ENCODE measurements at places on chromosomes 3 and 15. TPM values are rescaled to one million over a fixed set of nuclear protein-coding genes. Genes with fewer than 3 reads are reported as not detected.

Gene SHC4
- total RNA-seq, result 0.50 TPM

Gene TMCO5A
- not detected for total RNA-seq

DNA sequence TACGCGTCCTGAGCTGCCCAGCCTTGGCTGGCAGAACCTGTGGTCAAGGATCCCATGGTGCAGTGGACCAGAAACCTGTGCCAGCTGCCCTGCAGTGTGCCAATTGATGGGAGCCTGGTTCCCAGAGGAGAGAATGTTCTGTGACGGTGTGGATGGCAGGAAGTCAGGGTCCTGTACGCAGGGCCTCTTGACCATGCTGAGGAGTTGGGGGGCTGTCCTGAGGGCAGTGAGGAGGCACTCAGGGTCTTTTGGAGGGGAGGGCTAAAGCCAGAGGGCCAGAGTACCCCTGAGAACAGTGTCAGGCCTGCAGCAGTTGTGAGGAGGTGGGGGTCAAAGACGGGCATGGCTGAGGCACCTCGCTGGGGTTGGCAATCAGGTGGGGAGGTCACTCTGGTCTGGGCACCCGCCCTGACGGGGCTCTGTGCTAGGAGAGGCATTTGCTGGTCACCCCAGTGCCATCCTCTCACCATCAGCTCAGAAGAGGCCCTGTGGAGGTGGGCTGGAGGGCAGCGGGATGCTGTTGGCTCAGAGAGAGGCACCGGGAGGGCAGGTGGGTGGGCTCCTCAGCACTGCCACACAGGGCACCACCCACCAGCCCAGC lies 61.0 kb downstream of the SCN5A start:
- DNase-seq, result no peak

Gene FOXB1
- total RNA-seq, result not detected

DNA sequence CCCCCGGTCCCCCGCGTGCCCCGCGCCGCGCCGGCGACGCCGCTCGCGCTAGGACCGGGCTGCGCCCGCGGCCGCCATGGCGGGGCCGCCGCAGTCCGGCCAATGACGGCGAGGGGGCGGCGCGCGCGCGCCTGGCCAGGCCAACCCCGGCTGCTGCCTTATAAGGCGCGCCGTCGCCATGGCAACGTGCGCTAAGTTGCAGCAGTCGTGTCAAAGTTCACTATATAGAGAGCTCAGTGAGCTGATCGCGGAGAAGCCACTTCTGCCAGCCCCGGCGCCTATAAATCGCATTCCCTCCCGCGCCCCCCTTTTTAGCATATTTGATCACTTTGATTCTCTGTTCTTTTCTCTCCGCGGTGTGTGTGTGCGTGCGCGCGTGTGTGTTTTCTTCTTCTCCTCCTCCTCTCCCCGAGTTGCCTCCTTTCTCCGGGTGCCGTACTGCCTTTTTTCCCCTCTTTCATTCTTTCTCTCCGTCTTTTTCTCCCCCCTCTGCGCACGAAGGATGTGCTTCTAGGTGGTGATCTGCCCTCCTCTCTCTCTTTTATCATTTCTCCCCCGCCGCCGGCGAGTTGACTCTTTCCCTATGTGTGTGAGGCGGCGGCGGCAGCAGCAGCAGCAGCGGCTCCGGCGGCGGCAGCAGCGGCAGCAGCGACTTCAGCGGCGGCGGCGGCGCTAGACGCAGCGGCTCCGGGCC lies at the start of gene NR2F2:
TSS of gene NR2F2 (plus strand) at position 251 of the 694 bp plus-strand sequence. CDS start 1,406 bp downstream, outside the sequence.
- DNase-seq, result peak; percentile 95

Gene IMP3
- total RNA-seq, result 55.3 TPM

DNA sequence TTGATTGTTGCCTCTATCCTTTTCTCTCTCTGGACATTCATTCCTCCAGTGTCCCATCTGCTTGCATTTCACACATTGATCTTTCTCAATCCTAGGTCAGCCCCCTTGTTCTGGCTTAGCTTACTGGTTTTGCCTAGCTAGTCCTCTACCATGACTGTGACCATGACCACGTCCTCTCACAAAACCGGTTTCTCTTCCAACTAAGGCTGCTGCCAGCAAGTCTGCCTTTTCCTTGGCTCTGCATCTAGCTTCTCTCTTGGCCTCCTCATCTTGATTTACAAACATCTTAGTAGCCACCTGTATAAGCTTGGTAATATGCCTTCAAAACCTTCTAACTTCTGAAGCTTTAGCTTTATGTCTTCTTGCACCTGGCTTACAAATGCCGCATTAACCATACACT lies 167.2 kb downstream of the STXBP5L start:
- DNase-seq, result no peak

DNA sequence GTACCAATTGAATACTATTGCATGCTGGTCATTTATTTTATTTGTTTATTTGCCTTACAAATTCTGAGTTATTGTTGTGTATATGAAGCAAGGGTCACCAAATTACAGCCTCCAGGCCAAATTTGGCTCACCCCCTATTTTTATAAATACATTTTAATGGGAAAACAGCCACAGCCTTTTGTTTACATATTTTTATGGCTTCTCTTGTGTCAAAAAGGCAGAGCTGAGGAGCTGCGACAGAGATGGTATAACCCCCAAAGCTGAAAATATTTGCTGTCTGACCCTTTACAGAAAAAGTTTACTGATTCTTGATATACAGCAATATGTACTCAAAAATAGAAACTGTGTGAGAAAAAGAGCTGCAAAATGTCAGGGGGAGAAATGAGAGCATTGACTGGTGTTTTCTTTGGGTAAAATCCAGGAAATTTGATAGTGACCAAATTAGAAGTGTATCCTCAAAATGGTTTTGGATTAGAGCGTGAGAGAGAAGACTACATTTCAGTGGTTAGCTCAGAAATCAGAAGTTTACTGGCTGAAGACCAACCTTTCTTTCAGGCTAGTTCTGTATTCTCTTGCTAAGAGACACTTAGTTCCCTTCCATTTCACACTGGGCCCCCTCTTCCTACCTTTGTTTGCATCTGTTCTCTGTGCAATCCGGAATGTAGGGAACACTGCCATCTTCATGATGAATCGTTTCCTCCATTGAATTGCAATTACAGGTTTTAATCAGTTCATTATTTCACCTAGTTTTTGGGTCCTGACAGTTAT lies 757.8 kb downstream of the AGBL1 start:
- DNase-seq, result no peak

GRCh38 chr15:86796521-86796920 lies 716.9 kb downstream of the AGBL1 start:
- no peak for DNase-seq

GRCh38 chr15:35674873-35675781 lies 129.2 kb upstream of the DPH6 start:
- DNase-seq, result no peak

DNA sequence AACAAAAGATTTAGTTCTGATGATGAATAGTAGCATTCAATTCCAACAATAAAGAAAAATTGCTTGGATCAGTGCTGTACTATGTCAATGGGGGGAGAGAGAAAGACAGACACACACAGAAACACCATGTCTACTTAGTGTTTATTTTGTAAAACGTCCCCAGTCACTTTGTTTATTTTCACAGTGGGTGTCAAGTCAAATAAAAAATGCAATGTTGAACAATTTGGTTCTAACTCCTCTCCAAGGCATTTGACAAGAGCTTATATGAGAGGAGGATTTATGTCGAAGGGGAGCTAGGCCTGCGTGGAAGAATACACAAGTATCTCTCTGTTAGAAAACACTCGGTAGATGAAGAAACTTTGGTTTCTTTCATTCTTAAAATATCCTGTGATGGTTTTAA lies 201.7 kb upstream of the SLC2A2 start:
- DNase-seq, result no peak

Gene PAQR9
- total RNA-seq, result not detected

- no peak for DNase-seq
Observed at GRCh38 chr3:181935915-181936314, 224.2 kb downstream of the SOX2 start.

- no peak for DNase-seq
Observed at GRCh38 chr3:99751649-99752048, 66.0 kb upstream of the CMSS1 start.

GRCh38 chr3:54844211-54844610 lies 83.6 kb downstream of the LRTM1 start:
- no peak for DNase-seq

Gene LARP6
- 0.49 TPM for total RNA-seq

GRCh38 chr15:83319771-83320170 lies 35.3 kb upstream of the BNC1 start:
- DNase-seq, result no peak

Gene TMPRSS7
- total RNA-seq, result not detected

Gene RHCG
- total RNA-seq, result 0.48 TPM

DNA sequence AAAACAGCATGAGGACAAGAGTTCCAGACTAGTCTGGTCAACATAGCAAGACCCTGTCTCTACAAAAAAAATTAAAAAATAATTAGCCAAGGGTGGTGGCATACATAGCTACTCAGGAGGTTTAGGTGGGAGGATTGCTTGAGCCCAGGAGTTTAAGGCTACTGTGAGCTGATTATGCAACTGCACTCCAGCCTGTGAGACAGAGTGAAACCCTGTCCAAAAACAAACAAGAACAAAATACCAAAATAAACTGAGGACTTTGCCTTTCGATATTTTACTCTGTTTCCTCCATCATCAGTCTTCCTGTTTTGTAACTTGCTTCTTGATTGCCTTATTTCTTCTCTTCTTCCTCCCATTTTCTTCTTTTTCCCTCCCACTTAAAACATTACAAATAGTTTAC lies 504.4 kb downstream of the ROBO1 start:
- DNase-seq, result no peak

Gene GOLGA8G
- total RNA-seq, result not detected

Measured in colonic mucosa (tissue), 4 donors.